HT1080 (cell line): ENCODE measurements at places on chromosomes 1 and 21. TPM values are rescaled to one million over a fixed set of nuclear protein-coding genes. Genes with fewer than 3 reads are reported as not detected.

- DNase-seq, result no peak
Observed at GRCh38 chr1:10283318-10283984, 73.1 kb downstream of the KIF1B start.

DNA sequence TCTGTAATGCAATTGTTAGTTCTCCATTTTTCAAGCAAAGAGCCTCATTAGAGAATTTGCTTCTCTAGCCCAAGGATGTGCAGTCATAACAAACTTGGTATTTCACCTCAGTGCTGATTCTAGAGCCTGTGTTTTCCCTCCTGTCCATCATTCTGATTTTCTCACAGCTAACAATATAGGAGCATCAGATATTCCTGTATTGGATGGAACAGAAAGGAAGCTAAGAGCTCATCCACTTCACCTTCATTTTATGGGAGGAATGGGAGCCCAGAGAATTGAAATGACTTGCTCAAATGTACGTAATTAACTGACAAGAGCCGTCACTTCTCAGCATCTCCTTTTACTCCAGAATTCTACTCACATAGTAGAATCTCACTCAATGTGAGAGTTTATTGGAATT, 96.6 kb downstream of the EDEM3 start:
- no peak for DNase-seq

- DNase-seq, result peak; percentile 98
Observed at GRCh38 chr1:179016706-179017382, 8.8 kb upstream of the FAM20B start.

DNA sequence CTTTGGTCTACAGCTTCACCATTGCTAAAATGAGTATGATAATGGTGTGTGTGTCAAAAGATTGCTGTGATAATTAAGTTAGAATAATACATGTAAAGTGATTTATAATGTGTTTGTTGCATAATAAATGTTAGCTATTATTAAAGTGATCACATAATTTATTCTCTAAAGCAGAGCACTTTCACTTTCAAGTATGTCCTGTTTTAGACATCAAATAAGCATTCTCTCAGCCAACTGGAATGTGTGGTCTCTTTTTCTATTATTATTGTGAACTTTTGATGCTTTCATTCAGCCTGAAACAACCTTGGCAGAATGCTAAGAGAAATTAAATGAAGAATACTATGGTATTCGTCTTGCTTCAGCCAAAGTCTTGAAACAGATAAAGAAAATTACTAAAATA, 102.8 kb upstream of the COL11A1 start:
- DNase-seq, result no peak

FAM151A gene
- total RNA-seq, result not detected in 2 replicates

DNA sequence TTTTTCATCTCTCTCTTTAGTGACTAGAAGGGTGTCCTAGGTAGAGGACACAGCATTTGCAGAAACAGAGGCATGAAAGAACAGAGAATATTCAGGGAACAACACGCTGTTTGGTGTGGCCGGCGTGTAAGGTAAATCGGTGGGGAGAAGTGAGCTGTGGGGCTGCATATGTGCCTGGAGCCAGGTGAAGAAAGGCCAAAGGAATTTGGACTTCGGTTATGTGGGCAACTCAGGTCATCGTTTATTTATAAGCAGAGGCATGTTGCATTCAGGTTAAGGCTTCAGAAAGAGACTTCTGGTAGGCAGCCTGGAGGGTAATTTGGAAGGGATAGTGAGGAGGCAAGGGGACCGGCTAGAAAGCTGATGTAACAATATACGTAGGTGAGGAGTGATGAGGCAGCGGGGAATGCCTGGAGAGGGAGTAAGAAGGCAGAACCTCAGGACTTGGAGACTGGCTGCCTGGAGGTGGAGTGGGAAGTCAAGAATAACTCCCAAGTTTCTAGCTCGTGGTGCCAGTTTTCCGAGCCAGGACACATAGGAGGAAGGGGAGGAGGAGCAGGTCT, 64.1 kb upstream of the ACOT11 start:
- no peak for DNase-seq

KCNAB2 gene
- 31.6 and 34.1 TPM in 2 replicates for total RNA-seq

TRIM67 gene
- not detected in 2 replicates for total RNA-seq

LHX8 gene
- not detected in 2 replicates for total RNA-seq

FBLIM1 gene
- 80.6 and 82.6 TPM in 2 replicates for total RNA-seq

DNA sequence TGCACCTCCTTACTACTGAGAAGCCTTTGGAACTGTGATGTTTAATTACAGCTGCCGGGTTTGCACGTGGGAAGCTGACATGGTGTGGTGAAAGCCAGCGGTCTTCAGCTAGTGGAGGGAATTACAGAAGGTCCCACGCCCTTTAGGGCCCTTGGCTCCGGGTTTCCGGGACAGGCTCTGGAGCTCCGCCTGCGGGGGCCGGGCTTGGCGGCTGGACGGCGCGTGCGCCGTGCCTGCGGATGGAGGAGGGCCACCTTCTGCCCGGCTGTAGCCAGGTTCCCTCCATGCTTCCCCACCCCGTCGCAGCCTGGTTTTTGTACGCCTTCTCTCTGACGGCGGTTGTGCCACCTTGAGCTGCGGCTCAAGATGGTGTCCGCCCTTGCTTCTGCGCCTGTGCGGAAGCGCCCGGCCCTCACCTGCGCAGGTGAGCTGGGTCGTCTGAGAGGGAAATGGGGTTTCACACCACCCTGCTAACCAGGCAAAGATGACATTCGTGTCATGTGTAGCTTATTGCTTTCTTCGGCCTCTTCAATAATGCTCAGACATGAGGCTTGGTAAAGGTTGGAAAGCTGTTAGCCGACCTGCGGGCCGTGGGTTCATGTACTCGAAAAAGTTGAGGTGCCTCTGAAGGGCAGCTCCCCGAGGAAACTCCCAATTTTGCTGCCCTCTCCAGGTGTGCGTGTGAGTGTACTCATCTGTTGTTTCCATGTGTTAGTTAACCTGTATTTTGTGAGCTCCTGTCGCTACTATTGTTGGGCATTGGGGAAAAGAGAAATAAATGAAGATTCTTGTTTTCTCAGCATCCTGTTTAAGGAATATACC, 36.6 kb upstream of the OPRD1 start:
- DNase-seq, result no peak

GRCh38 chr21:16535102-16535422, 805.3 kb downstream of the USP25 start:
- DNase-seq, result peak; percentile 56

DNA sequence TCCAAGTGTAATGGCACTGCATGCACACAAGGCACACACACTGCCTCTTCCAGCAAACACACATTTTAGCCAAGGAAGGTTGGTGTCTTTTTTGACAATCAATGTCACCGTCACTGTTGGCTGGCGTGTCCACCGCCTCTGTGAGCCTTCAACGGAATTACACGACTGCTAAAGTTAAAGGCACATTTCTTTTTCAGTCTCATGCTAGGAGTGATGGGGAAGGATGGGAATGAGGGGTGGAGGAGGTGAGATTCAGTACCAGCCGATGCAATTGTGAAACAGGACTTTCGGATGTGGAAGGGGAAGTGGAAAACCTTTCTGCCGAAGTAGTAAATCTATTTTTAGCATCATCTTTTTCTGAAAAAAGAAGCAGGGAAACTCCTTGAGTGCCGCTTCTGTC, 1.4 kb downstream of the ELAVL4 start:
- no peak for DNase-seq

CDCA8 gene
- total RNA-seq, result 29.3 and 38.4 TPM in 2 replicates

- DNase-seq, result no peak
Observed at GRCh38 chr1:156592158-156592909, 758 bp downstream of the NAXE start.

DNA sequence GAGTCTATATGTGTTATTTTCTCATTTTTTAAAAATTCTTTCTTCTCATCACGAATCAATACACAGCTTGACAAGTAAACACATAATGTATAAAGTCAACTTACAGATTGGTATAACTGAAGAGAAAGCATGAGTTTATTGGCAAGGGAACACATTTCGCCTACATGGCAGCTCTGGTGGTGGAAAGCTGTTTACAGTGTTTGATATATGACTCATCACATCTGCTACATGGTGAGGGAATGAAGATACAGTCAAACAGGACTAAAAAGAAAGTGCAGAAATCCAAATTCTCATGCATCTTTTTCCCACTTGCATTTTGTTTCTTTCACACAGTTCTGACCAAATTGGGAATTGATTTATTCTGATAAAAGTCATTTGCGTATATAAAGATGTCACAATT, 122.2 kb upstream of the ADGRL4 start:
- peak; percentile 70 for DNase-seq

TMEM50A gene
- 100 and 114 TPM in 2 replicates for total RNA-seq

DNA sequence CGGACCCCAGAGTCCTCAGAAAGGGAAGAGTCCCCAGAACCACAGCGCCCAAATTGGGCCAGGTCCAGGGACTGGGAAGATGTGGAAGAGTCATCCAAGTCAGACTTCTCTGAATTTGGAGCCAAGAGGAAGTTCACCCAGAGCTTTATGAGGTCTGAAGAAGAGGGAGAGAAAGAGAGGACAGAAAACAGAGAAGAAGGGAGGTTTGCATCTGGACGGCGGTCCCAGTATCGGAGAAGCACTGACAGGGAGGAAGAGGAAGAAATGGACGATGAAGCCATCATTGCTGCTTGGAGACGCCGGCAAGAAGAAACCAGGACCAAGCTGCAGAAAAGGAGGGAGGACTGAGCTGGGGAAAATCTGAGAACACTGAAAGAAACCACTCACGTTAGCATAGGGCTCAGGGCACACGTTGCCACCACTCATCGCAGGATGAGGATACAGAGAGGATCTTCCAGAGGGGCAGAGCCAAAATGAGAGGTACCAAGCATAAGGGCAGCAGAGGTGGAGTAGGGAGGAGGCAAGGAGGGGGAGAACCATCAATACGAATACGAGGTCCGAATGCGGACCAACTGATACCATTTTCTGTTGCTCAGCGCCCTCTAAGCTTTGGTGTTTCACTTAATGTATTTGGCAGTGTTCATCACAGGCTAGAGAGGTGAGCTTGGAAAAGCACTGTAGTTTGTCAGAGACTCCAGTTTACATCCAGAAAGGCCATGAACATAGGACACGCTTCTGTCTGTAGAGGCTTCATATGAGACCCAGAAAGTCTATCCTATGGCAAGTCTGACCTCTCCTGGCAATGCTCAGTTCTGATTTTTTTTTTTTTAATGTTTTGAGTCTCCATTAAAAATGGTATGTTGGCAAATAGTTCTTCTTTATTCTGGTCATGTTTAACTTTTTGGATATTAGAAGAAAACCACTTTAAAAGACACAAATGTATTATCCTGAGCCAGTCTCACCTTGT, 34.7 kb downstream of the STYXL2 start:
- DNase-seq, result no peak

DNA sequence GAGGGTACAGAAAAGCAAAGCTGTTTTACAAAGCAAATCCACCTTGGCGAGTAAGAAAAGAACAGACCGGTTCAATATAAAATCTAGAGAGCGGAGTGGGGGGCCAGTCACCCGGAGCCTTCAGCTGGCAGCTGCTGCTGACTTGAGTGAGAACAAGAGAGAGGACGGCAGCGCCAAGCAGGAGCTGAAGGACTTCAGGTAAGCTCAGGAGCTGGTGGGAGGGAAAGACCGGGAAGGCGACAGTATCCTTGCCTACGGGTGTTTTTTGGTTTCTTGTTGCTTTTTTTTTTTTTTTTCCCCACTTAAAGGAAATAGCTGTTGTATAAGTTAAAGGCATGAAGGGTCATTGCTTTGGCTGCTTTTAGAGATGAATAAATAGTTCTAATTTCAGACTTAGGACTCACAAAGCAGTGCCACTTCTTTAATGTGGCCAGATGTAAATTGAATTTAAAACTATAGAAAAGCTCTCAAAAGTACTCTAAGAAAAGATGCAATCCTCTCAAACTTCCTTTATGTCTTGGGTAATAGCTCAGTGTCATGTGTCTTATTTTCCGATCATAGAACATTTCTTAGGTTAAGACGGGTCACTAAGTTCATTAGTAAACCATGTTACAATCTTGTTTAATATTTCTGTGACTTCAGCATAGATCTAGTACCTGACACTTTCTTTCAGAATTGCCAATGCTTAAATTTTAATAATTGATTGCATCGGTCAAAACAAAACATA, 82.8 kb downstream of the PRDM2 start:
- no peak for DNase-seq

DNA sequence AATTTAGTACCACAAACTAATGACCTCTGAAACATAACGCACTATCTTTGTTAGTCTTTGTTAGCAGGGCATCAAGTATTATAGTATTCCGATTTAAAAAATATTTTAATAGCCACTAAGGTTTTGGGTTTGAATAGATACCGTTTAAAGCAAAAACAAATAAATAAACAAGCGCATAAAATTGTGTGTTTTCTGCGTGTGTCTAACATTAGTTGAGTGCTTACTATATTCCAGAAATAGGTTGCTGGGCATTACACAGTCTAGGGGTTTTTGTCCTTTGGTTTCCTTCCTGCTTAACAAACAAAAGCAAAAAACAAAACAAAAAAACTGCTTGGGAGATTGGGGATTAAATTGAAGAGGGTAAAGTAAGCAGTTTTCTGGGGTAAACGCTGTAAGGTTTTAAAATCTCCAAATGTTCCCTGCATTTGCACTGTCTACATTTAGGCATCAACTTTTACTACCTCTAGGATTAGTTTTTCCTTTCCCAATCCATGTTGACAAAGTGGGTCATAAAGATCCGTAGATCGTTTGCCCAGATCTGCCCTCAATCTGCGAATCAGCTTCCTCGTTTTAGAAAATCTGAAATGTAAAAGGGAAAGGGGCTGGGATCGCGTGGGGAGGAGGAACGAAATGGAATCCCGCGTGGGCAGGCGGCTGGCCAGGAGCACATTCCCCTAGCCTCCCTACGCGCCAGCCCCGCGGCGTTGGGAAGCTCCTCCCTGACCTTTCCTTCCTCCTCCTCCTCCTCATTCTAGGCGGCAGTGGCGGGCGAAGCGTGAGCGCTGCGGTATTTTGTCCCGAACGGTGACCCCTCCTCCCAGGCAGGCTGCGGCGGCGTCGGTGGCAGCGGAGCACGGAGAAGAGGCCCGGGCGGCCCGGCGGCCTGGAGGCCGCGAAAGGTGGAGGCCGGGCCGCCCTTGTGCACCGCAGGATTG, at the start of gene KCTD3:
Gene KCTD3 (plus strand): TSS at position 749 of the 935 bp plus-strand sequence. CDS start 382 bp downstream, outside the sequence.
- DNase-seq, result peak; percentile 87

TBX15 gene
- 0.03 and 0.20 TPM in 2 replicates for total RNA-seq

GRCh38 chr1:150688763-150689162, 8.2 kb downstream of the GOLPH3L start:
- DNase-seq, result no peak

DNA sequence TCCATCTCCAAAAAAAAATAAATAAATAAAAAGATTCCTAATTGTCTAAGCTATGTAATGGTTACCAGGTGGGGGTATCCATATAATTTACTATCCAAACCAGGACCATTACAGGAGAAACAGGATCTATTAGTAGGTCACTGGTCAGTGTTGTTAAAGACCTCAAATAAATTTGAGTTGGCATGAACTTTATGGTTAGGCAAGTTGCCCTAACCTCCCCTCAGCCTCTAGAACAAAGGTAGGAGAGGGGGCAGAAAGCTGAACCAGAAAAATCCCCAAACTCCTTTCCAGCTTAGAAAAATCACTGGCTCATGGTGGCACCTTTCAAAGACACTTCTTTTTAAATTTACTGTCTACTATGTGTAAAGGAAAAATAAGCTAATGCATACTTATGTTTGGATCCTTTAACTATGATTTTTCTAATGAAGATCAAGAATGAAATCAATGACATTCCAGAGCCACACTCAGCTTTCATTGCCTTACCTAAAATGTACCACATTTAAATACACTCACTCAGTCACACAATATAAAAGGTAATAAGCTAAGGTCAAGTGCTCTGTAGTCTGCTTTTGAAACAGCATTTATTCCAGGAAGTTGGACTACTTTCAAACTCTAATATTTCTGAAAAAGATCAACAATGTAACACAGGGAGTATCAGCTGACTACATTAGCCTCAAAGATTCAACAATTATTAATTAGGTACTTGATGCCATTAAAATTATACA, 13.8 kb downstream of the EIF4G3 start:
- DNase-seq, result no peak
